ENCODE measurements at places on chromosomes 5 and 9. TPM values are rescaled to one million over a fixed set of nuclear protein-coding genes. Genes with fewer than 3 reads are reported as not detected.

GRCh38 chr5:94240134-94240533 is 378.3 kb downstream of the KIAA0825 start:
- DNase-seq: no peak

DNA sequence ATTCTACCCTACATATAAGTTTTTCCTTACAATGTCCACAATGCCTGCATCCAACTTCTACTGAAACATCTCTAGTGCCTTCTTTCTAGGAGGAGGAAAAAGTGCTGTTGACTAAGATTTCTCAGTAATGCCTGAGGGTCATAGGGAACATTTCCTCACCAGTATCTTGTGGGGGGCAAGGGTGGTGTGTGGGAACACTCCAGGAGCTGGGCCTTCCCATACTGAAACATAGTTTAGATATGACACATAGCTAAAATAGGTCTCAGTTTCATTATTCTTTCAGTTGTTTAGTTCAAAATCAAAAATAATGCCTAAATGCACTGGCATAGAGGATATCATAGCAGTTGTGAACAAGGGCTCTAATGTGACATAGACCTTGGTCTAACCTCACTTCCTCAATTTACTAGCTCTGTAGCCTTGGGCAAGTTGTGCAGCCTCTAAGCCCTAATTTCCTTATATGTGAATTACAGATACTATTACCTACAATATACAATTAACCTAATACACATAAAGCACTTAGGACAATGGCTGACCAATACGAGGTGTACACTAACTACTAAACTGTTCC is 66.1 kb downstream of the HAPLN1 start:
- DNase-seq: no peak

The TNFSF8 gene
- 3.9 TPM for total RNA-seq

The SLC25A46 gene
- 51.8 TPM for total RNA-seq

The PAEP gene
- total RNA-seq: not detected

GRCh38 chr5:2112173-2113025 is 229.7 kb upstream of the IRX4 start:
- DNase-seq: no peak

DNA sequence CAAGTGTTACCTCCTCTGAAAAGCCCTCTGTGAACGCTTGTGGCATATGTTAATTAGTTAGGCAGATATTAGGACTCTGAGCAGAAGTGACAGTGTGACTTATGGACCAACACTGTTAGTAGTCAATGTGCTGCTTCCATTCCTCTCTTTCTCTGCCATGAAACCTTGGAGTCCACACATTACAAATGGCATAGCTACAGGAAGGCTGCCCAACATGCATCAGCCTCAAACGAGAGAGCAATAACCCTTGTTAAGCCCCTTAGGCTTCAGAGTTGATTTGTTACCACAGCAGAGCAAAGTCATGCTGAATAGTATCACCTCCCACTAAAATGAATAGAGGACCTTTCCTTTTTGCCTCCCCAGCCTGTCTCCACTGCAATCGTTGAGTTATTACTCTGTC is 397.7 kb upstream of the SMARCA2 start:
- DNase-seq: no peak

DNA sequence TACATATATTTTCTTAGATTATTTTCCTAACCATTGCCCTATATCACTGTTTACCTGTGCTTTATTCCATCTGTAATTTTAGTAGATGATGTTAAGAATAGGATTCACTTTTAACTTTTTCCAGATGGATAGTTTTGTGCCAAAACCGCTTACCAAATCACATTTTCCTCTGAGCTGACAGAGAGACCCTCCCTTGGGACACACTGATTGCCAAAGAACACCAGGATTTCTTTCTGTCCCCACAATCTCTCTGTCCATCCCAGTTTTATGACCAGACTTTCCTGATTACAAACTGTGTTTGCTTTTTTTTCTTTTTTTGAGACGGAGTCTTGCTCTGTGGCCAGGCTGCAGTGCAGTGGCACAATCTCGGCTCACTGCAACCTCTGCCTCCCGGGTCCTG is 81.3 kb upstream of the SPATA31C2 start:
- no peak for DNase-seq

DNA sequence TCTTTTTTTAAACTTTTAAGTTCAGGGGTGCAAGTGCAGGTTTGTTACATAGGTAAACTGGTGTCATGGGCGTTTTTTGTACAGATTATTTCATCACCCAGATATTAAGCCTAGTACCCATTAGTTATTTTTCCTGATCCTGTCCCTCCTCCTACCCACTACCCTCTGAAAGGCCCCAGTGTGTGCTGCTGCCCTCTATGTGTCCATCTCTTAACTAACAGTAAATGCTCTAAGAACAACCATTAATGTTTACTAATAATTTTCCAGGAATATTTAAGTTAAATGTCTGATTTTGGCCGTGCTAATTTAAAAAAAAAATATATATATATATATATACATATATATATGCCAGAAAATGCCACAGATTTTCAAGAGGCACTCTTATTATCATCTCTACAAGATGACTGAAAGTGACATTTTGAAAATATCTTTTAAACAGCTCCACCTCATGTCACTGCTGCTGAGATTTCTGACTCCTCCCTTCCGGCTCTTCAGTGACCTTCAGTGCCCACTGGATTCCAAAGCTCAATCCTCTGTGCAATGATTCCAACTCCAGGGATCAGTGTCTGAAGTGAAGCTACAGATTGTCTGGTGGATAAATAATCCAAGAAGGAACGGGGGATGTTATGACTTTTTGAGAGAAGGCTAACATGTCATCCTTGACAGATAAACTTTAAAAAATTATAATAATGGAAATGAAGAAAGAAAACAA is 46.7 kb upstream of the HNRNPA0 start:
- DNase-seq: no peak

DNA sequence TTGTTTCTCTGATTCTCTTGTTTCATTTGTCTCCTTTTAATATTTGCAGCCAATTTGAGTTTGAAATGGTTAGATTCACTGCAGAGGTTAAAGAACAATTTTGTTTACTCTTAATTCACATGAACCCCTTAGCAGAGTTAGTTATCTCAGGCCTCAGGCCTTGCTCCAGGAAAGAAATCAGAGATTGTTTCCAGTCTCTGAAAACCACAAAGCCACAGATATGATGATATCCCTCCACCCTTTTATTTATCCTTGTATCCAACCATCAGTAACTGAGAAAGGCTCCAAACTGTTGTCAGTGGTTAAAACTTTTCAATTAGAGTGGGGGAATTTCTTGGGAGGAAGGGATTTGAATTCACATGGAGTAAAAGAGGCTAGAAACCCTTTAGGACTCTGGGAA is 406.0 kb upstream of the DMAC1 start:
- no peak for DNase-seq

DNA sequence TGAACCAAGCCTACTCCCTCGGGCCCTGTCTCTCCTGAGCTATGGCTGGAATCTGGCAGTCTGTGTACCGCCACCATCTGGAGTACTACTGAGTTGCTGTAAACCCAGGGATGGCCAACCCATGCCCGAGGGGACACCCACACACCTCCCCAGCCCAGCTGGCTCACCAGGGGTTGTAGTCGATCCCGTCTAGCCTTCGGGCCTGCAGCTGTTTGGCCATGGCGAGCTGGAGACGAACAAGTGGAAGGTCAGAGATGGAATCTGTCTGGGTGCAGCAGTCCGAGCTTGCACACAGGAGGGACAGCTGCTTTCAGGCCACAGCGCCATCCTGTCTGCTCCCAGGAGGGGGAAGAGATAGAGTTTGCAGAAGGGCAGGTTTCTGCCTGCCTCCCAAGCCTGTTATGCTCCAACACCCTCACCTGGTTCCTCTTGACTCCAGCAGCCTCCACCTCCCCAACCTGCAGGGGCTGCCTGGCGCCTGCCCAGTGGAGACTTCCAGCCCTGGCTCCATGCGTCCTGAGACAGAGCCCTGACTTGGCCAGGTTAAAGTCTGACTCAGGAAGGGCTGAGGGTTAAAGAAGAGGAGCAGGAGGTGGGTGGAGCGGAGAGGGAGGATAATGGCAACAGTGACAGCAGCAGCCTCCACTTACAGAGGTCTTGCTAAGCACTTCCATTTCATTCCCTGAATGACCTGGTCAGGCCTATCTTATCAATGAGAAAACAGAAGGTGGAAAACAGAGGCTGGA is 15.8 kb upstream of the SPOUT1 start:
- no peak for DNase-seq

DNA sequence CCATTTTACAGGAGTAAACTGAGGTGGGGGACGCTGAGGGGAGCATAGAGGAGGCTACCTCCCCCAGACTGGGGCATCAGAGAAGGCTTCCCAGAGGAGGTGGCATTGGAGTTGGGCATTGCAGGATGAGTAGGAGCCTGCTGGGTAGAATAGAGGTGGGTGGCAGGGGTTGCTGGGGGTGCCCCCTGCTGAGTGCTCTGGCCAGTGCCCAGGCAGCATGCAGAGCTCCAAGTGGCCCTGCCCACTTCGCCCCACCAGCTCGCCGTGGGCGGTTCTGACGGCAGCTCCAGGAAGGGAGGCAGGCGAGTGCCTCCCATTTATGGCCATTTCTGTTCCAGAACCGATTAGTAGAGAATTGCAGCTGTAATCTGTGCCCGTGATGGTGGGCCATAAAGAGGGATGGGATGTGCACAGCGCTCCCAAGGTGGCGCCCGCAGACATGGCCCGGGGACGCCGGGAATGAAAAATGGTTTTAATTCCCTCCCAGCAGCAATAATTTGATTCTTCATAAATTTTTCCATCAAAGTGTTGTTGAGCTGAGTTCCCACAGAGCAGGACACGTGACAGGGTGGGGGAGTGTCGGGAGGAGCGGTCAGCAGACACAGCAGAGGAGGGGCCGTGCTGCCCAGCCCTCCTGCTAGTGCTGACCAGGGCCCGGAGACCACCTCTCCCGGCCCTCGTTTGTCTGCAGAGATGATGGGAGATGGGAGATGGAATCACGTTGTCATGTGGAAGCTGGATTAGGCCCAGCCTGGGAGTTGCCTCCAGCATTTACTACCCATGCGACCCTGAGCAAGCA is 75.5 kb downstream of the LMX1B start:
- no peak for DNase-seq

The PLAC8L1 gene
- total RNA-seq: 1.3 TPM

The CAVIN4 gene
- total RNA-seq: 2.1 TPM

Measured in upper lobe of left lung (tissue), 6 donors.